NB4 (cell line): ENCODE measurements at places on chromosomes 16 and 17.

DNA sequence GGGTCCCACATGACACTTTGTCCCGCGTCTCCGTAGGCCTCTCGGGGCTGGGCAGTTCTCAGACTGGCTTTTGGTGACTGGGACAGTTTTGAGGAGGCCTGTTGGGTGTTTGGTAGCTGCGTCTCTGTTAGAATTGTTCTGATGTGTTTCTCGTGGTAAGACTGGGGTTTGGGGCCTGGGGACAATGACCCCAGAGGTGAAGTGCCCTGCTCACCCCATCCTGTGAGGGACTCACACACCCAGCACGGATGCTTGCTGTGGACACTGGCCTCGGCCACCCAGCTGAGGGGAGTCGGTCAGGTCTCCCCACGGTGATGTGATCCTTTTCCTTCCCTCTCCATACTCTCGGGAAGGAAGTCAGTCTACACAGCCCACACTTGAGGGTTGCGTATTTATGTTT lies 50.3 kb downstream of the METRNL start:
- DNase-seq, result no peak

GRCh38 chr17:18017958-18018357 lies 21.0 kb downstream of the ATPAF2 start:
- DNase-seq, result no peak

GRCh38 chr16:67397036-67397801 lies 3.9 kb upstream of the TPPP3 start:
- DNase-seq, result no peak

DNA sequence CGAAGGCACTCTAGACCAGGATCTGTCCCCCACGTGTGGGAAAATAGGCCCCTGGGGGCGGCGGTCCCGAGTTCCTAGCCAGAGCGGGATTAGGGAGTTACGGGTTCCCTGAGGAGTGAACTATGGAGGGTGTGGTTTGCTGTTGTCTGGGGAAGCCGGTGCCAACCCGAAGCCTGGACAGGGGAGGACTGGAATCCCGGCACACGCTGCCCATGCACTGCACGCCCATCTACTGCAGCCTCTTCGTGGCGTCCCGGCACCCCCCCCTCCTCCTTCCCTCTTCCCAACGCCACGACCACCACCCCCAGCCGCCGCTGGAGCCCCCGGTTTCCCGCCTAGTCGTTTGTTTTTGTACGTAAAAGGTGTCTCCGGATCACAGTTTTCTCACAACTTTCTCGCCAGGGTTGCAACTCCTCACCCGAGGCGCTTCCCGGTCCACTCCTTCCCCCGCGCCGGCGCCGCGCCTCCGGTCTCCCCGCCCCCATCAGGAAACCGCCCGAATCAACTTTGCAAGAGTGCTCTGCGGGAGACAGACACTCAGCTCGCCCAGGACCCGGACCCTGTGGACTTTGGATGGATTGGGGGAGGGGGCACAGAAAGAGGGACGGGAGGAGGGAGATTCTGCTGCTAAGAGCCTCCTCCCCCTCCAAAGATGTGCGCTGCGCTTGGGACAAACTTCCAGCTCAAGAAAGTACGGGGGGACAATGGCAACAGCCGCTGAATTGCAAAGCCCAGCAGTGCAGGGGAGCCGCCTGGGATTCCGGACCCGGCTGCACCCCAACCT lies 1.4 kb upstream of the LHX1 start:
- DNase-seq, result no peak

DNA sequence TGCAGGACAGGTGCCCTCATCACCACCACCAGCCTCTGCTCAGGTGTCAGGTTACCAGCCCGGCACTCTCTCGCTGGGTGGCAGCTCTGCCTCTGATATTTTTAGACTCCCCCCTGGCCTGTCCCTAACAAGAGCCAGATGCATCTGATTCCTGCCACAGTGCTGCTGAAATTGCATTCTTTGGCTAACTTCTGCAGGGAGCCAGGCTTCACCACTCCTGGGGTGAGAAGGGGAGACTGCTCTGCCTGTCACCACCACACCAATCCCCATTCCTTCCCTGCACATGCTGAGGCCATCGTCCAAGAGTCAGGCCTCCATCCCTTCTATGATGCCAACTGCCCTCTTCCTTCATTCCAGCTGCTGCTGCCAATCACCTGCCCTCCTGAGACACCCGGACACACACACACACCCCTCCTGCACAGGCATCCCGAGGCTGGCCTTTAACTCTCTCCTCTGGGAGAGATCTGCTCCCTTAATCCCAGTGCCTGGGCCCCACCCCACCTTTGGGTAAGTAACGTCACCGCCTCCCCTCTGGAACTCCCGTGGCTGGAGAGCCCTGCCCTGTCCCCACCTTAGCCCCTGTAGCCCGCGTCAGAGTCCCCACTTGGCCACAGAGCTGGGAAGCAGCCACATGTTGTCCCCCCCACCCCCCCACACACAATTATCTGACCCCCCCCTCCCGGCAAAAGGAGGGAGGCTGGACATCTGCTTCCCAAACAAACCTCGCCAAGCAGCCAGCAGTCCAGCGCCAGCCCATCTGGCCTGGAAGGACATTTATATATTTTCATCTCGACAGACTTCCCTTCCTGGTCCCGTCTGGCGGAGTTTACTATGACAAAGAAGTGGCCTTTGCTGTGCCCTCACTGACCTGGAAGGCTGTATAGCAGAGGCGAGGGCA lies 2.8 kb downstream of the EMP2 start:
- no peak for DNase-seq

DNA sequence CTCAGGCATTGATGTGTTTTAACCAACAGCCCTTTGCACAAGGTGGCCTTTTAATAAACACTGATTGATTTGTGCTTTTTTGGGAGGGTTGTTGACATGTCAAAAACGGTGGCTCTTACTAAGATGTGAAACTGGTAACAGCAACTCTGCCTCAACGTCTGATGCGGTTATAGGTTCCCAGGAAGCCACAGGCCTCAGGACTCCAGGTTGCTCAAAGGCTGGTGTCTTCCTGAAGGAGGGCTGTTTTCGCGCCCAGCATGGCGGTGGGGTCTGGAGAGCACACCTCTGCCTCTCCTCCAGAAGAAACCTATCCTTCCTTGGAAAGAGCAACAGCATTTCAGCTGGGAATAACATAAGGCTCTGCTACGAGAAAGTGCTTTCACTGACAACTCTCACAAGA lies 187.5 kb downstream of the IRF8 start:
- no peak for DNase-seq

GRCh38 chr16:28981517-28981916 lies 3.3 kb upstream of the LAT start:
- DNase-seq, result peak; percentile 69

- no peak for DNase-seq
Observed at GRCh38 chr17:79749958-79750357, 19.2 kb downstream of the ENPP7 start.

GRCh38 chr16:79089735-79090284 lies 510.7 kb downstream of the MAF start:
- peak; percentile 96 for DNase-seq

DNA sequence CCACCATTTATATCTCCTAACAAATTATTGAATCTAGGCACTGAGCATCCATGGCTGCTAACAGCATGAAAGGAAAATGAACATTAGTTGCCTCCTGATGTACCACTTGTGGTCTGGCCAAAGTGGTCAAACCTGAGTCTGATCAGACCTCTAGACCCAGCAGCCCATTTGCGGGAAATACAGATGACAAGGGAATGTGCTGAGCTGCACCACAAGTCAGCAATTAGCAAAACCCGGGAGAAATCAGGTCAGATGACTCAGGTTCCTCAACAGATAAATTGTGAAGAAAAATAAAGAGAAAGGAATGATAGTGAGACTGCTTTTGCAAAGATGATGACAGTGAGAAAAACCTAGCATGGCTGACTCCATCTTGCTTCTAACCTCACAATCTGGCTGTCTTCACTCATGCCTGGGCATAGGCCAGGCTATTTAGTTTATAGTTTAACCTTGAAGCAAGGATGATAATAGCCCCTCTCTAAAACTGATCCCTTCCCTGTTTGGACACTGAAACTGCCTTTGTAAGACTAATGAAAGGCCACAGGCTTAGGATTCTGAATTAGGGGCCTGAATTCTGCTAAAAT lies 142.7 kb upstream of the ASIC2 start:
- DNase-seq, result no peak

- peak; percentile 26 for DNase-seq
Observed at GRCh38 chr16:56281249-56281805, 90.0 kb downstream of the GNAO1 start.

DNA sequence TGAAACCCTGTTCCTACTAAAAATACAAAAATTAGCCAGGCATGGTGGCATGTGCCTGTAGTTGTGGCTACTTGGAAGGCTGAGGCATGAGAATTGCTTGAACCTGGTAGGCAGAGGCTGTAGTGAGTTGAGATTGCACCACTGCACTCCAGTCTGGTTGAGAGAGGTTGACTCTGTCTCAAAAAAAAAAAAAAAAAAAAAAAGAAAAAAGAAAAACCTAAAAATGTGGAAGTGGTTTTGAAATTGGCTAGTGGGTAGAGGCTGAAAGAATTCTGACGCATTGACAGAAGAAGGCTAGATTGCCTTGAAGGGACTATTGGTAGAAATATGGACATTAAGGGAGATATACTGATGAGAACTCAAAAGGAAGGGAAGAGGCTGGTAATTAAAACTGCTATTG lies 33.6 kb upstream of the CPPED1 start:
- DNase-seq, result peak; percentile 20

DNA sequence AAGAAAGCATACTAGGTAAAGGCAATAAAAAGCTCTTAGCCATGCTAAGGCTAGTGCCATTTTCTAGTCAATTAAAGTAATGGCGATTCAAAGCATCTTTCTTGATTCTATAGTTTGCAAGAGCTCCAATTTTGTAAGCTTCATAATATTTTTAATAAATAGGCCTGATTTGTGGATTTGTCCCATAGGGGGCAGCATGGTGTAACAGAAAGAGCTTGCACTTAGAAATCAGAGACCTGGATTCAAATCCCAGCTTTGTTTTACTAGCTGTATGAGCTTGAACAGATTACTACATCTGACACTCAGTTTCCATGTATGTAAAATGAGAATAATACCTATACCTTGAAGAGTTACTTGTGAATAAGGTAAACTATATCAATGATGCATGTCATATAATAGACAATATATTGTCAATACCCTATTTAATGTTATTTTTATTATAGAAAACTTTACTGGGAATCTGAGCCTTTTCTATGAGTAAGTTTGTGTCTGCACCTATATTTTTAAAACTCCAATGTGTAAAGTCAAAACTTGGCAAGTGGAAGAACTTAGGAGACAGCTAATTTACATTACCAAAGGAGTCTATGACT lies 93.6 kb upstream of the NOG start:
- DNase-seq, result peak; percentile 71

GRCh38 chr17:76957678-76958464 lies 89.7 kb downstream of the MGAT5B start:
- DNase-seq, result peak; percentile 25

GRCh38 chr16:2736476-2737237 lies 15.8 kb upstream of the SRRM2 start:
- no peak for DNase-seq

DNA sequence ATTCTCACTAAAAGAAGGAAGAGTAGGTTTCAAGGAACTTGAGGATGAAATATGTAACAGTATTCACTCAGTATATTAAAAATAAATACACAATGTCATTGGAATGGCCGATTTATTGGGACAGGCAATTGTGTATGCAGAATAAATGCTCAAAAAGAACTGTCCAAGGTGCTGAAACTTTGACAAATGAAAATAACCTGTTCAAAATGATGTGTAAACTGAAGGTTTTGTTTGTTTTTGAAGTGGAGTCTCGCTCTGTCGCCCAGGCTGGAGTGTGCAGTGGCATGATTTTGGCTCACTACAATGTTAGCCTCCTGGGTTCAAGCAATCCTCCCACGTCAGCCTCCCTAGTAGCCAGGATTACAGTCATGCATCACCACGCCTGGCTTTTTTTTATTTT lies 318.7 kb upstream of the RBFOX1 start:
- DNase-seq, result peak; percentile 30

- DNase-seq, result peak; percentile 49
Observed at GRCh38 chr16:65634291-65634690, 512.4 kb upstream of the CDH11 start.

DNA sequence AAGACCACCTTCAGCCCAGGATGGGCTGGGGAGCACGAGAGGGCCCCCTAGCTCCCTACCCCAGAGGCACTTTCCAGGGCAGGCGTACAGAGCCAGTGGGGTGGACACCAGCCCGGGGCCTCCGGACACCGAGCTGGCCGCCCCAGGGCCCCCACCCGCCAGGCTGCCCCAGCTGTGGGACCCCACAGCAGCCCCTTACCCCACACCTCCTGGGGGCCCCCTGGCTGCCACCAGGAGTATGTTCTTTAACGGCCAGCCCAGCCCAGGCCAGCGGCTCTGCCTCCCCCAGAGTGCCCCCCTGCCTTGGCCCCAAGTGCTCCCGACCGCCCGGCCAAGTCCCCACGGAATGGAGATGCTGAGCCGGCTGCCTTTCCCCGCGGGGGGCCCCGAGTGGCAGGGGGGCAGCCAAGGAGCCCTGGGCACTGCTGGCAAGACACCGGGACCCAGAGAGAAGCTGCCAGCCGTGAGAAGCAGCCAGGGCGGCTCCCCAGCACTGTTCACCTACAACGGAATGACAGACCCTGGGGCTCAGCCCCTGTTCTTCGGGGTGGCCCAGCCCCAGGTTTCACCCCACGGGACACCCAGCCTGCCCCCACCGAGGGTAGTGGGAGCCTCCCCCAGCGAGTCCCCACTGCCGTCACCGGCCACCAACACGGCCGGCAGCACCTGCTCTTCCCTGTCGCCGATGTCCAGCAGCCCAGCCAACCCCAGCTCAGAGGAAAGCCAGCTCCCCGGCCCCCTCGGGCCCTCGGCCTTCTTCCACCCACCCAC lies 24.3 kb upstream of the ZFPM1 start:
- no peak for DNase-seq

GRCh38 chr16:13289515-13289914 lies 388.1 kb downstream of the SHISA9 start:
- no peak for DNase-seq

DNA sequence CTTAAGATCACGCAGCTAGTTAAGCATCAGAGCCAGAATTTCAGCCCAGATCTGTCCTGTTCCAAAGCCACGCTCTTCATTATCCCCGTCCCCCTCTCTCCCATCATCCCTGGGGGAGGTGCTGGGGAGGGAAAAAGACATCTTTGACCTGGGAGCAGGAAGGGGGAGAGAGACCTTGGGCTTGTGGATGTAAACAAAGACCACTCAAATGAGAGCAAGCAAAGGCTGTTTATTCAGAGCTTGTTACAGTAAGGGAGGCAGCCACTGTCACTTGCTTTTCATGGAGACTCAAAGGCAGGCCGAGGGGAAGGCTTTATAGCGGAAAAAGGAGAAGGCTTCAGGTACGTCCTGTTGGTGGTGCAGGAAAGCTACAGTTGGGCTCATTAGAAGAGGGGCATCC lies 3.5 kb upstream of the RPRML start:
- no peak for DNase-seq
